ENCODE measurements at places on chromosomes 13 and 19. TPM values are rescaled to one million over a fixed set of nuclear protein-coding genes. Genes with fewer than 3 reads are reported as not detected.

DNA sequence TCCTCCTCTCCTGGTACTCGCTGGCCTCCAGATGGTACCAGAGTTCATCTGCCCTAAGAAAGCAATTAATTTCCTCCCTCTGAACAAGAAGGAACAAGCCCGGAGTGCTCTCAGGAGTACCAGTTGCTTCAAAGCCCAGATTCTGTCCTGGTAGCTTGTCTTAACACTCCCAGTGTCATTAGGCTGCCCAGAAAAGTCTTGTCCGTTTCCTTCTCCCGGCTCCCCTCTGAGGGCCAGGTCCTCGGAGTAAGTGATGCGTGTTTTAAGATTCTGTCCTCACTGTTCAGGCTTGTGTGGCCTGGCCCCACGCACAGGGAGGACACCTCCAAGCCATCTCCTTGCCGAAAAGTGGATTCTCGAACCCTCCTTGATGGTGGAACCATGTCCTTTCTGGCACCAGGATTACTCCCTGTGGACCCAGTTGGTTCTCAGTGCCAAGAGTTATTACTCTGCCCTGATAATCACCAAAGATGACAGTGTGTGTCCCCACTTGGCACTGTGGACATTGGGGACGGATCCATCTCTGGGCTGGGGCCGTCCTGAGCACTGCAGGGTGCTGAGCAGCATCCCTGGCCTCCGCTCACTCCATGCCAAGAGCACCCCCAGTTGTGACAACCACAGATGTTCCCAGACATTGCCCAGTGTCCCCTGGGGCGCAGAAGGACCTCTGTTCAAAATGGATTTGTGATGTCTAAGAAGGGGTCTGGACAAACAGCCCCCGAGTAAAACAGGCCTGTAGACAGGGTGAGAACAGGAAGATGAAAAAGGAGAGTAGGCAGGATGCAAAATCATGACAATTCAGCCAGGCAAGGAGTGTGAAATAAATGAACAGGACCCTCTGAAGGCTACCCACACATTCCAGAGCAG, 52.4 kb downstream of the RFX2 start:
- no peak for DNase-seq

DNA sequence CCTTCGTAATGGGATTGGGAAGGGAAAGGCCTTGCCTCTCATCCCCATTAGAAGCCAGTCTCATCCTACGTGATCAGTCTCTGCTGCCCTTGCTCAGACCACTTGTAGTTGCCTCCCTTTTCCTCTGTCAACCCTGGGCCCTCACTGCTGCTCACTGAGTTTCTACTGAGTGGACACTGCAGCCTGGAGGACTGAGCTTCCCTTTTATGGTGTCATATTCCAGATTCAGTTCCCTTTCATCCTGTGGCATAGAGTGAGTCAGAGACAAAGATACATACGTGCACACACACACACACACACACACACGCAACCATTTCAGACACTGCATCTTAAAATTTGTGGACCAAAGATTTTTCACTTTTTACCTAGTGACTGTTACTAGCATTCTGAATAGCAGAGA, 56.6 kb downstream of the COG3 start:
- peak; percentile 25 for DNase-seq

Gene ZNF560
- not detected for total RNA-seq

DNA sequence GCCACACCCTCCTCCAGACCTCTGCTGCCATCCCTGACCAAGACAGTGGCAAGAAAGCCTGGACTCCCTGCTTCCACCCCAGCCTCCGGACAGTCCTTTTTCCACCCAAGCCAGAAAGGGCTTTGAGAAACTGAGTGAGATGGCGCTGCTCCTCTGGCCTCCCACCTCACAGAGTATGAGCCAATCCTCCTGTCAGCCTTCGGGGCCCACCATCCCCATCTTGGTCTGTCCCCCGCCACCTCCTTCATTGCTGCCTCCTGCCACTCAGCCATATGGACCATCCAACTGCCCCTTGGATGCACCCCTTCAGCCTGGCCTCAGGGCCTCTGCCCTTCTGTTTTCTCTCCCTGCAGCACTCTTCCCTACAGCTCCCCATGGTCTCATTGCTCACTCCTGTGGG, 125.7 kb downstream of the CRYL1 start:
- DNase-seq, result no peak

Gene RFX1
- 16.8 TPM for total RNA-seq

All from MCF 10A (cell line).